Prostate gland (tissue), 2 donors: ENCODE measurements at places on chromosomes 1 and 21. TPM values are rescaled to one million over a fixed set of nuclear protein-coding genes. Genes with fewer than 3 reads are reported as not detected.

DNA sequence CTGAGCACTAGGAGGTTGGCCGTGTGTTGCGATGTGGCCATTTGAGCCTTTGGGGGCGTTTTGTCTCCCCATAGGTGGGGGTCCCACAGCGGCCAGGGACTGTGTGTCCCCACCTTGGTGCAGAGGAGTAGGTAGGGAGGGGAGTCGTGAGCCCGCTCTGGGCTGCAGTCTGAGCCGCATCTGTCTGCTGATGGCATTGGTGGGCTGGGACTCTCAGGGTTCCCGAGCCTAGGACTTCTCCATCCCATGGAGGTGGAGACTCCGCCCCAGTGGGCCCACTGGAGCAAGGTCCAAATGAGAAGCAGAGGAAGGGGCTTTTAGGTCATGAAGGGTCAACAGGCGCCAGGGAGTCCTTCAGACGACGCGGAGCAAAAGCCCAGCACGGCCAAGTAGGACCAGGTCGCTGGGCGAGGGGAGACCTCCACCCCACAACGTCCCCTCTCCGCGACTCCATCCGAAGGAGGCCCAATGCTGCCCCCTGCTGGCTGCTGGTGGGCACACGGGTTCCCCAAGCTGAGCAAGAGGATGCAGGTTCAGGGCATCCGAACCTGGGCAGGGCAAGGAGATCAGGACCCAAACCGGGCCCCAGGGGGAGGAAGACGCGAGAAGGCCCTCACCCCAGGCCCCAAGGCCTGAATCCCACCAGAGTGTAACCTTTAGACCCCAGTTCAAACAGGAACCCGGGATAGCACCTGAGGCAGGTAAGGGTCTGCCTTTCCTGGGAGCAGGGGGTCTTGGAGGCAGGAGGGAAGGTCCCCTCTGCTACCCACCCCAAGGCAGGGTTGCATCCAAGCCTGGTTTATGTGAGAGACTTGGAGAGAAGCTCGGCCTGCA, 14.9 kb downstream of the TTC34 start:
- DNase-seq, result no peak

- DNase-seq, result no peak
Observed at GRCh38 chr1:228794173-228794572, 58.9 kb downstream of the RHOU start.

GRCh38 chr1:180241716-180242544, 11.9 kb downstream of the LHX4 start:
- DNase-seq, result no peak

DNA sequence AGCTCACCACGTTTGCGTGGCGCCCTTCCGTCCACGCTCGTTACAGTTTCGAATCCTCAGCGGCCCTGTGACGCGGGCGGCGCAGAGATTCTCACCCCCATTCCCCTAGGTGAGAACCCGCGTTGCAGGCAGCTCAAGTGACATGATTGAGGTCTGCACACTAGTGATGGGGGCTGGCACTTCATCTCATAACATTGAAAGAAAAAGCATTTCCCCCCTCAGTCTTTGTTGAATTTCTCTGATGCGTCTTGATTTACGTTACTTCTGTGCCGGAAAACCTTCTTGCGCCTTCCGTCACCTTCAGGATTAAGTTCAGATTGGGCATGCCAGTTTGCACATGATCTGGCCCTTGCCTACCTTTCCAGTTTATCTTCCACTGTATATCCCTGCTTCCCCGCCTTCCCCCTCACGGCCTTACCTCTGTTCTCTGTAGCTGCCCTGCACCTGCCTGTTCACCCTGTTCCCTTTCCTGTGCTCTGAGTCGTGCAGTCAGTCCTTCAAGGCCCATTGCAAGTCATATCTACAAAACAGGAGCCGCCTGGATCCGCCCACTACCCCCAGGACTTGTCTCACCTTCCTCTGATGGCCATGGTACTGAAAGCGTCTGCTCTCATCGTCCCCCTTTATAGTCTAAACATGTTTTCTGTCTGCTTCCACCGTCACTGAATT, 1.1 kb downstream of the CTPS1 start:
- DNase-seq, result no peak

GRCh38 chr1:245419989-245420388, 265.2 kb downstream of the KIF26B start:
- no peak for DNase-seq

The MPZ gene
- 2.2 TPM for total RNA-seq

The SHISA4 gene
- total RNA-seq, result 24.5 TPM

The ECE1 gene
- total RNA-seq, result 146 TPM
